Muscle of back (tissue), 13 donors: ENCODE measurements at places on chromosomes 7 and 10. TPM values are rescaled to one million over a fixed set of nuclear protein-coding genes. Genes with fewer than 3 reads are reported as not detected.

DNA sequence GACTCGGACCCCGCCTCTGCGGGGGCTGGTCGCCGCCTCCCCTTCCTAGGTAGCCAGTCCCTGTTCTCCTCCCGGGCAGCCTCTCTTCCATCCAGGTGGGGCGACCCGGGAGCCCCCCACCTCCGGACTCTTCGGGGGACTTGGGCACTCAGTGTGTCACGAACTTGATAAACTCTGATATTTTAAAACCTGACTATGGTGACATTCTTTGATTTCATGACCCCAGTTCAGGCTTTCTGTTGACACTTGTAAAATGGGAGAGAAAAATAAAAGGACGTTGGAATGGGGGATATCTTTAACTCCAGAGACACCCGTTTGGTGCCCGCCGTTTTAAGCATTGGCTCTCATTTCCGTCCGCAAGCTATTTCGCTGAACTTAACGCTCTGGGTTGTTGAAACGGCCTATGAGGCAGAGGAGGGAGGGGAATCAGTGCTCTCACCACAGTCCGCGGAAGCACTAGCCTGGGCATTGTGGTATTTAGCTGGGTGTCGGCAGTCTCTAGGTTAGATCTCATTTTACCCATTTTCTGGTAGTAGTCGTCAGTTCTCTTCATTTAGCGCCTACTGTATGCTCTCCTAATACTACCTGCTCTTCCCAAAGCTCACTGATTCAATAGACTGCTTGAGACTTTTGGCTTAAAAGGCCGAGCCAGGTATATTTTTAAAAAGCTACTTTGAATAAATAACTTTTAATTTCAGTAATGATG, 738 bp downstream of the VPS26A start:
- DNase-seq, result peak; percentile 24

DNA sequence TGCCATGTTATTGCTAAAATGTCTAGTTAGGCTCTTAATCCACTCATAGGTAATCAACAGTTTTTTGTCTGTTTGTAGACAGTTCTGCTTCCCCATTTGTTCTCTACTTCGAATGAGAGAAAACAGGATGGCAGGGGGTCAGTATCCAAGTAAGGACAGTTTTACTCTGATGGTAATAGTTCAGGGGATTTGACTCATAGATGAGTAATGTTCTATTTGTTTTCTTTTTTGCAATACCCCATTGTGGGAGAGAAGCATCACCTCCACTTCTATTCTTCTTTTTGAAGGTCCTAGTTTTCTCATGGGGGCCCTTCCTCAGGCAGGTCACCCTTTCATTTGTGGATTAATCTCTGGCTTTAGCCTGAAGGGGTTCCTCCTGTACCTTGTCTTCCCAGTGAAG, 13.9 kb downstream of the PCLO start:
- no peak for DNase-seq

- no peak for DNase-seq
Observed at GRCh38 chr7:45940939-45941338, 19.9 kb upstream of the IGFBP3 start.

DNA sequence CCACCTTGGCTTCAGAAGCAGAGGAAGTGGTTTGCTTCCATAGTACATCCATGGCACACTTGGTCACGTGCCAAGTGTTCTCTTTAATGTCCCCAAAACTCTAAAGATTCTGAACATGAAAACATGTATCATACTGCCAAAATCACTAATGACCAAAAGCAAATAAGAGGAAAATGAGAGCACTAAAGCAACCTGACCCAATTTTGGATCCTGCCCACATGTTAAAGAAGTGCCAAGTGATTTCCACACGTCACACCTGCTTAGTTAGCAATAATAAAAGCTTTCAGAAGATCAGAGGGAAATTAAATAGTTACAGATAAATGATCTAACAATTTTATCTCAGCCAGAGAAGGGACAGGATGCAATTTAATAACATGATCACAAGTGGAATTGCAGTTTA, 1170.0 kb downstream of the XPNPEP1 start:
- DNase-seq, result no peak

DNA sequence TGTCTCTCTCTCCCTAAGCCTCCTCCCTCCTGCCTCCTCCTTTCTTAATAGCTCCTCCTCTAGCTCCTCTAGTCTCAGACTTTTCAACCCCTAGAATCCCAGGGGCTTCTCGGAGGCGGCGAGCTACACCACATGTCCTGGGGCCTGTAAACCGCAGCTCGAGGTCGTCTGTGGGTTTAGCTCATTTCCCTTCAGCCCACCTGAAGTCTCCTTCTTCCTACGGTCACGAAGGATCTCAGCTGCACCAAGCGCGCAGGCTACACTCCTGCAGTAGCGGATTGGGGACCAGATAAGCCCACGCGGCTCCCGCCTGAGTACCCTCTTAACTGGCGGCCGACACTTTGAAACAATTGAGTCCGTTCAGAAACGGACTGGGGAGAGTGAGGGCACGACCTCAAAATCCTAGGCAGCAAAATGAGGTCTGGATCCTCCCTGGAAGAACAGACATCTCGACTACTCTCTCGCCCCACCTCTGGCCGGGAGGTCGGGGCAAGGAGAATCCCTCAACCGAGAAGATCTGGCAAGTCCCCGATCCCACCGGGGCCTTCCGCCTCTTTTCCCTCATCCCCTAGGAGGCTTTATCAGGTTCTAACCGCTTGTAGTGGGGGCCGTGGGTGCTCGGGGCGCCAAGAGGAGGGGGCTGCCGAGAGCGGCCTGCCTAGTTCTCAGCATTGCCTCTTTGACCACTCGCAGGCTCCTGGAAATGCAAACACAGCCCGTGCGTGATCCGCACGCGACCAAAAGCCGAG, 1.3 kb upstream of the SORCS3 start:
- DNase-seq, result peak; percentile 21

METTL2B gene
- polyA plus RNA-seq, result 17.7 TPM

PPP1R9A gene
- polyA plus RNA-seq, result 13.8 TPM

- no peak for DNase-seq
Observed at GRCh38 chr10:124918906-124919305, 23.0 kb upstream of the ZRANB1 start.

DGKI gene
- 1.5 TPM for polyA plus RNA-seq

- DNase-seq, result peak; percentile 10
Observed at GRCh38 chr10:92181575-92181974, 109.3 kb downstream of the CPEB3 start.

- no peak for DNase-seq
Observed at GRCh38 chr10:76523246-76523645, 1091.8 kb downstream of the LRMDA start.

DNA sequence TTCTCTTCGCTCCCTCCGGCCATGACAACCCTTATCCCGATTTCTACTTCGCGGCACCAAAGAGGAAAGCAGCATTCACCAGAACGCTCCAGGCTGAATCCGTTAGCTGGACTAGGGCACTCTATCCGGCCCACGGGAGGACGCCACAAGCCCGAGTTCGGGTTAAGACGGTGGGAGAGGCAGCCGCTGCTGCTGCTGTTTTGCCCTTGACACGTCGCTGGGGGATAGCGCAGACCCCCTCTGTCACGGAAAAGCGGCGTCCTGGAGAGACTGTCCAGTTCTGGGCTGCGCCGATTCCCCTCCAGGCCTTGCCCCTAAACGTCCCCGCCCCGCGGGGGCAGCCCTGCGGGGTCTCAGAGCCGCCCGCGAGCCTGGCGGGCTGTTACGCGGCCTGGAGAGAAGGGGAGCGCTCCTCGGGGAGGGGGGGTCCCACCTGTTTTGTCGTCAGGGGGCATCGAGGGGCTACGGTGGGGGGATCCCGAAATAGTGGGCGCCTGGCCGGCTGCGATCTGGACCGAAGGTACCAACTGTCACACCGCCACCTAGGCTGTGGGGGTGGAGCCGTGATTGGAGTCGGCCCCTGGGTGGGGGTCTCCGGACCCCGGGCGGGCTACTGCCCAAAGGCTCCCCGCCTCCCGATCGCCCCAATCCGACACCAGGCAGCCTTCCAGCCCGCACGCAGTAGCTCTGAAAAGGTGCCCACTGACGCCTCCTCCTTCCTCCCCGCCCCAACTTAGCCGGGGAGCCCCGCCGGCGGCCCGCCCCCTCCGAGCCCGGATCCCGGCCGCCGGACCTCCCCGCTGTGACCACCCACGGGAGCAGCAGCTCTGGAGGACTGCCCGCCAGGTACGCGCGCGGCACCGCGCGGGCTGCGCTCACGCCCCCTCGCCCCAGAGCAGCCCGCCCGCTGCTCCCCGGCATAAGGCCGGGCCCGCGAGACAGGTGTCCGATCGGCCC, 772 bp downstream of the SGMS1 start:
- DNase-seq, result no peak

- DNase-seq, result no peak
Observed at GRCh38 chr10:71308985-71309384, 10.1 kb upstream of the SLC29A3 start.

- DNase-seq, result no peak
Observed at GRCh38 chr10:73554721-73555120, 36.4 kb downstream of the USP54 start.

STEAP1B gene
- polyA plus RNA-seq, result 1.6 TPM

UNCX gene
- polyA plus RNA-seq, result 0.46 TPM

DNA sequence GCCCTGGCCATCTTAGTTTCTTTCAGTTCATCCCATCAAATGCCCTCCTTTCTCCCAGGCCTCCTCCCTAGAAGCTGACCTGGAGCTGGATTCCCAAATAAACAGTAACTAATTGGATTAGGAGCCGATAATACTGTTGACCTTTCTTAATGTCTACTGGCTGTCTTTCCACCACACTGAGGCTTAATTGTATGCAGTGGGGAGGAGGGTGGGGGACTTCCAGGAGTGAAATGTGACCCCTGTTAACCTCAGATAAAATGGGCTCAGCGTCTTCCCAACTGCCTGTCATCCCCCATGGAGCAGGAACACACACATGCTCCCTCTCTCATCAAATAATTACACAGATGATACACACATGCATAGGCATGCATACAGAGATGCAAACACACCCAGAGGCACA, 53.7 kb upstream of the LBX1 start:
- DNase-seq, result no peak

- peak; percentile 1 for DNase-seq
Observed at GRCh38 chr7:110442381-110442837, 648.5 kb upstream of the LRRN3 start.

IDI1 gene
- 46.0 TPM for polyA plus RNA-seq

- DNase-seq, result no peak
Observed at GRCh38 chr10:124459395-124459794, 2.2 kb upstream of the LHPP start.

CDH23 gene
- polyA plus RNA-seq, result 4.0 TPM

- DNase-seq, result no peak
Observed at GRCh38 chr7:96418581-96418980, 96.7 kb upstream of the SLC25A13 start.

THNSL1 gene
- polyA plus RNA-seq, result 5.0 TPM

DNA sequence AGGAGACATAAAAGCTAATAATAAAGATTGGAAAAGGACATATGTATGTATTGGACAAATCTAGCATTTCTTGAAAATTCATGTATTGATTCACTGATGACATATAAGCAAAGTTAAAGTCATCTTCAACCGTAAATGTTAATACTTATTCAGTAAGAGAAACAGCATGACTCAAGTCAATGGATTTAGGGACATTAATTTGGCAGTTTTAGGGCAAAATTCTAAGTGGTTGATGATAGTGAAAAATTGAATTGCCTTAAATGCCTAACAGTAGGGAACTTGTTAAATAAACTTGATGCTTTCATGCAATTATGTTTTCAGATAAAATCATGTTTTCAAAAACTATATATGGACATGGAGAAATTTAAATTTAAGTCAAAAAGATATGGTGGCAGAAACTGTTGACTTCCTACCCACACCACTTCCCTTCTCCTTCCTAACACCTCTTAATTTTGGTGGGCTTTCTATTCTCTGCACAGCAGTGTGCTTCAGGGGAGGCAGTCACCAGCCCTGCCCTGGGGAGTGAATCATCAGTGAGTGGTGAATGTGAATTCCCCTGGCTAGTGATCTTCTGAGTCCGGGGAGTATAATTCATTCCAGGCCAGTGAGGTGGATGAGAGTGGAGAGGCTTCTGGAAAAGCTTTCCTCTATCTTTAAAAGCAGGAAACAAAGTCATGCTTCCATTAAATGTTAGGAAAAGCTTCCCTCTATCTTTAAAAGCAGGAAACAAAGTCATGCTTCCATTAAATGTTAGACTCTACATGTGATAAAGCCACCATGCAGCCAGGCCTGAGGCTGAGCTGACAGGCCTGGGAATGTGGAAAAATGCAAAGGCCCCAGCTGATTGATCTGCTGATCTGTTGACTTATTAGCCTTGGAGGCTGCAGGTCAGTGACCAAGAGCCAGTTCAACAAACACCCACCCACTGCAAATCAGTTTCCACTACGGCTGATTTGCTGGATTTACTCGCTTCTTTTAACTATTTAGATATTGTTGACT, 25.2 kb upstream of the ITGB1 start:
- no peak for DNase-seq

NCF1 gene
- 2.3 TPM for polyA plus RNA-seq

ZNF716 gene
- polyA plus RNA-seq, result not detected

GRCh38 chr7:101198476-101198875, 2.4 kb downstream of the MOGAT3 start:
- no peak for DNase-seq

HTRA1 gene
- polyA plus RNA-seq, result 129 TPM

- DNase-seq, result no peak
Observed at GRCh38 chr10:46515366-46515765, 41.1 kb downstream of the GPRIN2 start.

DNA sequence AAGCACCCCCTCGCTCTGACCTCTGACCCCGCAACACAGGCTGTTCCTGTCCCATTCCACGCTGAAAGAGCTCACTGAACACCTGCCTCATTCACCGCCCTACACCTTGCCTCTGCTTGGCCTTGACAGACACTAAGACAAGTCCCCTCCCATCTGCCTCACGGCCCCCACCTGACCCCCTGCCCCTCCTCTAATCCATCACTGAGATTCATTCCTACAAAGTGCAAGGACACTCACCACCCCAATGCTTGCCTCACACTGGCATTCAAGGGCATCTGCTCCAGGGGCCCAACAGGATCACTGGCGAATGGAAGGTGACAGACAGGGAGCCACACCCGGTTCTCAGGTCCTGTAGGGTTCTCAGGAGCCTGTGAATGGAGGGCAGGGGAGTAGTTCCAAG, 68.1 kb upstream of the NANOS1 start:
- DNase-seq, result no peak

GRCh38 chr7:86748843-86749719, 105.4 kb downstream of the GRM3 start:
- peak; percentile 77 for DNase-seq

PPP1R17 gene
- not detected for polyA plus RNA-seq
